ENCODE measurements at places on chromosomes 7 and 10.

GRCh38 chr10:60343254-60343653 lies 46.4 kb downstream of the ANK3 start:
- no peak for DNase-seq

- no peak for DNase-seq
Observed at GRCh38 chr7:44415047-44415446, 75.4 kb downstream of the NUDCD3 start.

GRCh38 chr7:47337531-47337930 lies 244.4 kb downstream of the TNS3 start:
- no peak for DNase-seq

DNA sequence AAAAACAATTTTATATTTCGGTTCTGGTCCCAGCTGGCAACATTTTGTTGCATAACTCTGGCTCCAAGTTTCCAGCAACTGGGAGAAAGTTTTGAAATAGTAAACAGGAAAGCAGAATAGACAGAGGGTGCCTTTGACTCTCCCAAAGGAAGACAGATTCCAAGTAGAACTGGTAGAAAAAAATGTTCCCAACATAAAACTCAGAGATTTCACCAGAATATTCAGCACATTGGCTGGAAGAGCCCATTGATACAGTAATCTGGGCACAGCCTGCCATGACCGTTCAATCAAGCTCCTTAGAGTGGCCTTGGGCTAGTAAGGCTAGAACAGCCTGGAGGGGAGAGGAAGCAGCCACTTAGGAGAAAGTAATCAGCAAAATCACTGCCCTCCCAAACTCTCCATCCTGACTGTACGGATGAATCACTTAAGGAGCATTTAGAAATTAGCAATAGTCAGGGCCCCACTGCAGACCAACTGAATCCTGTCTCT lies 120.4 kb downstream of the CUBN start:
- no peak for DNase-seq

DNA sequence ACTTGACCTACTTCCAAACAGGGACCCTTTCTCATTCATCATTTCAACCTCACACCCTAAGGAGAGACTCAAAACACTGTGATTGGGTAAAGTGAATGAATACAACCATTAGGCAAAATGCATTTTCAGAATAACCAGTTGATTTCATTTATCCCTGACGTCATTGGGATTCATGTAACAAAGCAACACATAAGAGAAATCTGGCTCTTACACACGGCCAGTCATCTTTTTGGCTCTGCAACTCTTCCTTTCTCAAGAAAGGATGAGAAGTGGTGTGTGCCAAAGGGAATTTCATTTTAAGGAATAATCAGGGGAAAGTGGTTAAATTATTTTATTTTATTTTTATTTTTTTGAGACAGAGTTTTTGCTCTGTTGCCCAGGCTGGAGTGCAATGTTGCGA lies 83.1 kb downstream of the CPVL start:
- DNase-seq: no peak

DNA sequence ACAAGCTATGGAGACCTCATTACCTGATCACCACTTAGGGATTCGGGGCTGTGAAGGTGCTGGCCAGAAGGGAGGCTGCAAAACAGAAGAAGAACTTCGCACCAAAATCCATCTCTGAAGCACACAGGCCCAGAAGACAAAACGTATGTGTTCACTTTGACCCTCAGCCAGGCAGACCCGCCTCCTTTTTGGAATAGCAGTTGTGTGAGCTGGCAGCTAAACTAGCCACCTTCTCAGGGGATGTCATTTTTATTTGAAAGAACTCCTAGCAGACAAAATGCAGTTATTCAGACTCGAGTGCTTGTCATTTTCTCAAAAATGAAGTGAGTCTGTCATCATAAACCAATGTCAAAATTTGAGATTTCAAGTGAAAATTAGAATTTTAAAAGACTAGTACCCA lies 71.7 kb downstream of the TNS3 start:
- DNase-seq: no peak

GRCh38 chr7:94154858-94155257 lies 150.7 kb upstream of the BET1 start:
- no peak for DNase-seq

GRCh38 chr7:117916309-117916708 lies 43.1 kb upstream of the CTTNBP2 start:
- no peak for DNase-seq

DNA sequence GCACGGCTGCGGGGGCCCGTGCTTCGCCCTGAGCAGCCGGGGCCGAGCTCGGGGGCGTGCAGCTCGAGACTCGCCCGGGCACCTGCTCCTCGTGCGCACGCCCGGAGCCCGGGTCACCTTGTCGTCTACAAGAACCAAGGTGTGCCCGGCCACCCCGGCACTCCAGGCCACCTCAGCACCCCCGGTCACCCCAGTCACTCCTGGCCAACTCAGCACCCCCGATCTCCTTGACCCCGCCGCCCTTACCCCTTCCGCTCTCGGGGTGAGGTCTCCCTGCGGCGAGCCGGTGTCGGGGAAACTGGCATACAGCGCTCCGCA lies 268 bp upstream of the IGFBP3 start:
- no peak for DNase-seq

GRCh38 chr10:117366741-117367140 lies 8.5 kb downstream of the PDZD8 start:
- DNase-seq: no peak

DNA sequence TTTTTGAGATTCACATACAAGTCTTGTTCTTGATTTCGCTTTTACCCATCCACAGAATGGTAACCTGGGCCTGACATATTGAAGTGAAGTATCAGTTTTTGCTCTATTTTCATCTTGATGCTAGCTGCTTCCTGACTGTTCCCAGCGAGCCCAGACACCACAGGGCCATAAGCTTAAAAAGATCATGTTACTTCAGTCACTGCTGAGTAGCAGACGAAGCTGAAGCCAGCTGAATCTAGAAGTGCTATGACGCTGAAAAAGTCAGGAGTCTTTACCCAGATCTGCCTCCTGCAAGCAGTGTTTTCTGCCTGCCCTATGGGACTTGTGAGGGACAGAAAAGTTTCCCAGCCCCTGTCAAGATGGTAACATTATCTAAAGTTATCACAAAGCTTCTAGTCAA lies 2.7 kb upstream of the PRXL2A start:
- DNase-seq: no peak

DNA sequence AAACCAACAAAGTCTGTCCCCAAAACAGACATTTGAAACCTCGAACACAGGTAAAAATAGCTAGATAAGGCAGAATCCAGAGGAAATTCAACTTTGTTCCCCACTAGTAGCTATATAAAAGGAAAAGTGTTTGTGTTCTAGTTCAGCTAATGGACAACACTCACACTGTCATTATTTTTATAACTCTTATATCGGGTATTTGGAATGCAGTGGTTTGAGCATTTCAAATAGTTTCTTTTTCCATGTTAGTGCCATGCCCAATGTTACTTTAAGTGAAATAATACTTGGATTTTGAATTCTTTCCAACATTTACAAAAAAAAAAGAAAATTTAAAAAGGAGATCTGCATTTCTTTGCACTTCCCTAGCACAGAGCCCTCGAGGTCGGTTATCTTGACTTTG lies 213.6 kb downstream of the DOCK4 start:
- no peak for DNase-seq

DNA sequence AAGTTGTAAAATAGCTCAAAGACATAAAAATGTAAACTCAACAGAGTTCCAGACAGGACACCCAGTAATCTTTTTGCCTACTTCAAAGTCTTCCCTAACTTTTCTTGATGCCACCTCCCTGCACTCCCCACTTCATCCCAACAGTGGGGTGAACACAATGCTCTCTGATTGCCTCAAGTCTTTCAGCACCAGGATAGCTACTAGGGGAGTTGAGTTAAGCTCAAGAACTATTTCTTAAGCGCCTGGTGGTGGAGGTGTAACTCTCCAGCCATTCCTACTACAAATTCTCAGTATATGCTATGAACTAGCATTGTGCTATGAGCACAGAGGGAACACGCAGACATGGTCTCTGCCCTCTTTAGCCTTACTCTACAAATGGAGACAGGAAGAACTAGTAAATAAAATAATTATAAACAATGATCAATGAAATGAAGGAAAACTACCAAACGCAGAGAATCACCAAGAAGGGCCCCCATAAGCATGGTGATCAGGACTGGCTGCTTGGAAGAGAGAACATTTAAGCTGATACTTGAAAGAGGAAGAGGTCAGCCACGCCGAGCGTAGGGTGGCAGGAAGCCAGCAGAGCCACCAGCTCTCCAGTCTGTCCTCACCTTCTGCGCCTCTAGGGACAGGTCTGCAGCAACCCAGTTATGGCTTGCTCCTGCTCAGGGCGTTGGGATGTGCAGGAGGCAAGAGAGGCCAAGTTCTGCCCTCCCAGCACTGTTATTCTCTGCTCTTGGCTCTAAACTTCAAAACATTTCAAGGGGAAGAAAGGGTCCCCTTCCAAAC lies 16.7 kb upstream of the FRA10AC1 start:
- no peak for DNase-seq

- no peak for DNase-seq
Observed at GRCh38 chr7:114942446-114943175, 20.7 kb downstream of the MDFIC start.

DNA sequence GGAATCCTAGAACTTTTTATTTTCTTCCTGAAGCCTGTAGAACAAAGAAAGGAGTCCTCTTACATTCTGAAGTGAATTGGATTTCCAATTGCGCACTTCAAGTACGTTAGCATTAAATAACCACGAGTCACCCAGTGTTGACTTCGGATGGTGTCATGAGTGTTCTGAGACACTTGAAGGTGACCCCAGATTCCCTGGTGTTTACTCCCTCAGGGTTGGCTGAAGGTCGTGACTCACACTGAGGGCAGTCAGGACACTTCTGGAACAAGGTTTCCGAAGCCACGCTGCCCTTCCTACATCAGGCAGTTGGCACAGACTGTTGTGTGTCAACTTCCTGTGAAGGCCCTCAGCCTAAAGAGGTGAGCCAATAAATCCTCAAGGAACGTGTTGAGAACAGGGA lies 186.6 kb upstream of the CELF2 start:
- DNase-seq: no peak

GRCh38 chr7:65966146-65966545 lies 15.9 kb downstream of the GUSB start:
- DNase-seq: no peak

DNA sequence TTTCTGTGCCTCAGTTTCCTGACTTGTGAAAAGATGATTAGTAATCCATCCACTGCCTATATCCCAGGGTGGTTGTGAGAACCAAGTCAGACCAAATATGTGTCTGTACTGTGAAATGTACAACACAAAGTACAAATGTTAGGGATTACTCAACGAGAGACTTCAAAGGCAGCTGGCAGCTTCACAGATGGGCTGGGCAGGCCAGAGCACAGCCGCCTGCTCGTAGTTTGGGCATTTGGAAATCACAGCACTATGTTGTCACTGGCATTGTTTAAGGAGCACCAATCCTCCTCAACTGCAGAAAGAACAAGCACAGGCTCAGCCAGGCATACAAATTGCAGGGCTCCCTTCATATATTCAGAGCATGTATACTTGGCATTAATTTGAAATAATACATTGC lies 64.5 kb upstream of the C10orf90 start:
- no peak for DNase-seq

DNA sequence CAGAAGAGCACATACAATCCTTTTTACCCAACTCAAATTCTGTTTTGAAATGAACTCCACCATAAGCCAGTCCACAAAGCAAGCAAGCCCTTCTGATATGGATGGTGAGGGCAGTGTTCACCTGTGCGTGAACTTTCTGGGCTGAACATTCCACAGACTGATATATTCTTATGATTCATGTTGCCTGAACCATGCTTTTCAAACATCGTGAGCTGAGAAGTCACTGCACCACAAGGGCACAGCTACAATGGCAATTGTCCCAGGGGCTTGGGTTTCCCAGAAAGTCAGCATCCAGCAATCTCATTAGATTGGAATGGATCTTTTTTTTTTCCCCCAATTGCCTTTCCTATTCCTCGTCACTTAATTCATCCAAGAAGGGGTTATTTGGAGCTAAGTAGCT lies 86.9 kb upstream of the ZNF438 start:
- DNase-seq: no peak
